ENCODE measurements at places on chromosomes 5 and 9. TPM values are rescaled to one million over a fixed set of nuclear protein-coding genes. Genes with fewer than 3 reads are reported as not detected.

The AQP7 gene
- total RNA-seq: 0.73 TPM

GRCh38 chr5:159211729-159212174, 2.4 kb upstream of the RNF145 start:
- ATAC-seq: no peak

DNA sequence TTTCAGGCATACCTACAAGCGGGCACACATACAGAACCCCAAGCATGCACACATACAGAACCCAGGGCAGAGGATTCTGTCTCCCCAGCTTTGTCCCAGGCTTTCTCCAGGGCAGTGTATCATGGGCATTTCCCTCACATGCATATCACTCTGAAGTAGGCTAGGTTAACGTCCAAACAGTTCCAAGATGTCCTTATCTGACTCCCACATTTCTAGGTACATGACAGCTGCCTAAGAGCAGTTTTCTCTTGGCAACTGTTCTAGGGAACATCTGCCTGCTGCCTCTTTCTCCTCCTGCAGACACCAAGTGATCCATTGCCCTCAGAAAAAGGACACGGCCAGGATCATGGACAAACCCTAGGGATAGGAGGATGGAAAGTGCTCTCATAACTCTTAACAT, 84.9 kb upstream of the NR3C1 start:
- ATAC-seq: no peak

GRCh38 chr5:73295447-73295846, 122.5 kb downstream of the TMEM174 start:
- ATAC-seq: no peak

GRCh38 chr5:72835633-72836032, 19.2 kb downstream of the TNPO1 start:
- no peak for ATAC-seq

DNA sequence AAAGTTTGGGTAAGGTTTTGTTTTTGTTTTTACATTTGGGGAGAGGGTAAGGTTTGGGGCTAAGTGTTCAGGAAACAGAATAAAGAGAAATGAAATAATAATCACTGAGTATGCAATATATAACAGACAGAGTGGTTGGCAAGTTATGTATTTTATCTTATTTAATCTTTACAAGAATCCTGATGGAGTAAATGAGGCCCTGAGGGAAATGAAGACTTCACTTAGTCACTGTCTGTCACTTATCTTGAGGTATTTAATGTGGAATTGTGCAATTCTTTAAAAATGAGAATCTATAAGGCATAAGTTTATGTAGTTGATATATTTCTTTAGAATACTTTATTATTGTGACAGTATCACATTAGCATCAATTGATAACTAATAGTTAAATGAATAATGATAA, 48.1 kb downstream of the TEK start:
- no peak for ATAC-seq

DNA sequence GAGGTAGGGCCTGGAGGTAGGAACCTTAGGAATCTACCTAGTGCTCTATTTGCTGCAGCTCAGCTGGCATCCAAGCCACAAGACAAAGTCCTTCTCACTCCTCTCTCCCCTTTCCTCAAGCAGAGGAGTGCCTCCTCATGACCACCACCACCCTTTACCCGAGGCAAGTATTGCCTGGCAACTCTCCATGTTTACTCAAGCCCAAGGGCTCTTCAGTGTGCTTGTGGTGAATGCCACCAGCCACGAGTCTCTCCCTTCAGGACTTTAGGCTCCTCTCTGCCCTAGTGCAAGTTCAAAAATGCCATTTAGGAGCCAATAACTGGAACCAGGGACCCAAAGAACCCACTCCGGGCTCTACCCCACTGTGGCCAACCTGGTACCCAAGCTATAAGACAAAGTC, 514.5 kb upstream of the RGMB start:
- ATAC-seq: no peak

GRCh38 chr5:176629853-176630680, at the start of the genes EIF4E1B and SNCB:
Gene EIF4E1B, plus strand, starts transcription at chr5:176630675. Its CDS starts 12,113 bp downstream, at chr5:176642788.
Gene SNCB, minus strand, starts transcription at chr5:176630534. Its CDS starts 880 bp downstream, at chr5:176629654.
- ATAC-seq: peak; percentile 90

DNA sequence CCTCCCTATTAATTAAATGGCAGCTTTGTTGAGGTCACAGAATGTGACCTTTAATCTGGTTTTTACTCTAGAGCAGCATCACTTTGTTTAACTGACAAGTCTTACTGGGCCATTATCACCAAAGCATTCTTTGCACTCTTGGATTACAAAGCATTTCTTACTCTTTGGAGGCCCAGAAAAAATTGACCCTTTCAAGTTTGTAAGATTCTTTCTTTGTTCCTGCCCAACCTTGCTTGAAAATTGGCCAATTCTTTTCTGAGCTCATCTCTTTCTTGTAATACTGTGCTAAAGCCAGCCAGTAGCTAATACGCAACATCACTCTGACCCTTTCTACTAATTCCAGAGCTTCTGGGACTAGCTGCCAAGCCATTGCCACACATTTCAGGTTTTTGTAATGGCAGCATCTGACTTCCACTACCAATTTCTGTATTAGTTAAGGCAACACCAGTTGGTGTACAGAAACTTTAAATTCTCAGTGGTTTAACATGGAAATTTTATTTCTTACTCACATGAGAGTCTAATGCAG, 131.6 kb downstream of the PRDM6 start:
- no peak for ATAC-seq

- peak; percentile 53 for ATAC-seq
These were observed 50.9 kb downstream of the HMCN2 start for GRCh38 chr9:130316430-130316829.

DNA sequence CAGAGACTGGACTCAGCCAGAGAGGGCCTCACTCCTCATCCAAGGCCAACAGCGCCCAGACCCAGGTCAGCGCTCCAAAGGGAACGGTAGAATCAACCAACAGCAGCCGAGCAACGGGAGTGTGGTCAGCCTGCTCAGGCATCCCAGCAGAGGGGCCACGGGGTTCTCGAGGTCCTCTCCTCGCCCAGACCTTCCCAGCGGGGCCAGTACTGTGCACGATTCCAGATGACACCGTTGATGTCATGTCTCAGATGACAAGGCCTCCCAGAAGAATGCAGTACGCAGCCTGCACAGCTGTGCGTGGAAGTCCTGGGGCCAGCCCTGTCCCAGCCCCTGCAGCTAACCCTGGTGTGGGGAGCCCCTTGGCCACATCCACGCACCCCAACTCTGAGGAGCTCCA, 141.0 kb upstream of the PPP1R26 start:
- ATAC-seq: no peak

- no peak for ATAC-seq
These were observed 61.6 kb downstream of the IPPK start for GRCh38 chr9:92608241-92608908.

GRCh38 chr5:39369123-39369815, 5.0 kb upstream of the C9 start:
- no peak for ATAC-seq

DNA sequence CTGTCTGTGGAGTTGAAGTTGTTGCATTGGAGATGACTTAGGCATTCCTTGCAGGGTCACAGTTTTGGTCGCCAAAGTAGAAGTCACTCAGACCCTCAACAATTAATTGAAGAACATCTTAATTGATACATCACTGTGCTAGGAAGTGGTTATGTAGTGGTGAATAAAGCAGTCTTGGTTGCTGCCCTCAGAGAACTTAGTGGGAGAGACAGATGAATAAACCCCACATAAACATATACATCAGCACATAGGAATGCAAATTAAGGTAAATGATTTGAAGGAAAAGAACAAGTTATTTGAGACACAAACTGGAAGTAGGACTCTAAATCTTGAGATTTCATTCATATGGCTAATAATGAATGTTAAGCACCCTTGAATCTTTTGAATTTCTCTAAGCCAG, 25.7 kb downstream of the FAM174A start:
- ATAC-seq: no peak
